ENCODE measurements at places on chromosomes 11 and 22.

DNA sequence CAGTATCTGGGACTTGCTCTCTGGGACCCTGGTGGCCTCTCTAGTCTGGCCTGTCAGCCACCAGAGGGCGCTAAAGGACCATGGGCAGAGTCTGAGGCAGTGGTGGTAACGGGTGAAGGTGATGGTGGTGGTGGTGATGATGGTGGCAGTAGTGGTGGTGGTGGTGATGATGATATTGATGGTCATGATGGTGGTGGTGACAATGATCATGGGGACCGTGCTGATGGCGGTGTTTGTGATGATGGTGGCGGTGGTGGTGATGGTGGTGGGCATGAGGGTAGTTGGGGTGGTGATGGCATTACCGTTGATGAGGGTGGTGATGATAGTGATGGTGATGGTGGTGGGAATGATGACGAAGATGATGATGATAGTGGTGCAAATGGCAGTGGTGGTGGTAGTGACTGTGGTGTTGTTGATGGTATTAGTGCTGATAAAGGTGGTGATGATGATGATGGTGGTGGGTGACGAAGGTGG, 16.0 kb downstream of the TRPM5 start:
- DNase-seq = no peak

- no peak for DNase-seq
These were observed 29.8 kb downstream of the ZC3H12C start for GRCh38 chr11:110123003-110123402.

DNA sequence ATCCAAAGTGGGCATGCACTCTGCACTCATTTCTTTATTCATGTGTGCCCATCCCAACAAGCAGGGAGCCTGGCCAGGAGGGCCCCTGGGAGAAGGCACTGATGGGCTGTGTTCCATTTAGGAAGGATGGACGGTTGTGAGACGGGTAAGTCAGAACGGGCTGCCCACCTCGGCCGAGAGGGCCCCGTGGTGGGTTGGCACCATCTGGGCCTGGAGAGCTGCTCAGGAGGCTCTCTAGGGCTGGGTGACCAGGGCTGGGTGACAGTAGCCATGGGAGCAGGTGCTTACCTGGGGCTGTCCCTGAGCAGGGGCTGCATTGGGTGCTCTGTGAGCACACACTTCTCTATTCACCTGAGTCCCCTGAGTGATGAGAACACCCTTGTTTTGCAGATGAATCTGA, 129.3 kb upstream of the B3GAT1 start:
- peak; percentile 65 for DNase-seq

DNA sequence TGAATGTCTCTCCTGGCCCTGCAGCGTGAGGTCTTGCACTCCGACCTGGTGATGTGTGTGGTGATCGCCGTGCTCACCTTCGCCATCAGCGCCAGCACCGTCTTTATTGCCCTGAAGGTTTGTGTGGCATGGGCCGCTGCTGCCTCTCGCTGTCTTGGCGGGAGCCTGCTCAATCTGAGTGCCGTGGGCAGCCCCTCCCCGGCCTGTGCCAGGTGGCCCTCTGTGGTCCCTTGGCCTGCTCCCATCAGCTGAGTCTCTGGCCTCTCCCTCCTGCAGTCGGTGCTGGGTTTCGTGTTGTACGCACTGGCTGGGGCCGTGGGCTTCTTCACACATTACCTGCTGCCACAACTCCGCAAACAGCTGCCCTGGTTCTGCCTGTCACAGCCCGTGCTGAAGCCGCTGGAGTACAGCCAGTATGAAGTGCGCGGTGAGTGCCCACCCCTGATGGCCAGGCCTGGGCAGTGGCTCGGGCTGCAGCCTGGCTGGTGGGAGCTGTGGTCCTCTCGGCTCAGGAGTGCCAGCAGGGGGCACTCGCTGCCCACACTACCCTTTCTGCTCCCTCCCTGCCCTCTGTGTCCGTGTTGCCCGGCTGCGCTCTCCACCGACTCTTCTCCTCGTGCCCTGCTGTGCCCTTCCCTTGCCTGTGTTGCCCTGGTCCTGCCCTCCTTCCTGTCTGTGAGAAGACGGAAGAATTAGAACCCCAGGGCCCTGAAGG, 10.2 kb downstream of the PCNX3 start:
- no peak for DNase-seq

DNA sequence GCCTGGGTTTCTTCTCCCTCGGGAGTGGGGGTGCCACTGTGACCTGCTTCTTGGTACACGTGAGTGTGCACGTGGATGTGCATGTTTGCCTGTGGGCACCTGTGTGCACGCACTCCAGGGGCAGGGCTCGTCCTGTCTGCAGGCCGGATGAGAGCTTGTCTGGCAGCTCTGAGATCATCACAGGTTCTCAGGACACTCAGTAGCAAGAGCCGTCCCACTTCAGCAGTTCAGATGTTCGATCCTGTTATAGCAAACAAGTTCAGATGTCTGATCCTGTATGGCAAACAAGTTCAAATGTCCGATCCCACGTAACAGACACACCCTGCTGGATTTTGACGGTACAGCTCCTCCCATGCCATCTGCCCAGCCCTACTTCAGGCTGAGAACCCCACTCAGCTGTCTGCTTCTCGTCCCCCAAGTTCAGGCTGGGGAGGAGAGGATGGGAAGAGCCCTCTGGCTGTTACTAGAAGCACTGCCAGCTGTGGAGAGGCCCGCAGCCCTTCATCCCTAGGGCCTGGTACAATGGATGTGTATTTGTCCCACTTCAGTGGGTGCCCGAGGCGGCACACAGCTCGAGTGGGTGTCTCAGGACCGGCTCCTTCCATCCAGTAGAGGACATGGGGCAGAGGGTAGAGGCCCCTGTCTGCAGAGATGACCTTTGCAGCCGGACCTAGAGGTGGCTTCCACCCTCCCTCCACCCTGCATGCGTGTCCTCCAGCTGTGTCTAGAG, 1126.9 kb downstream of the BRD1 start:
- DNase-seq = no peak

DNA sequence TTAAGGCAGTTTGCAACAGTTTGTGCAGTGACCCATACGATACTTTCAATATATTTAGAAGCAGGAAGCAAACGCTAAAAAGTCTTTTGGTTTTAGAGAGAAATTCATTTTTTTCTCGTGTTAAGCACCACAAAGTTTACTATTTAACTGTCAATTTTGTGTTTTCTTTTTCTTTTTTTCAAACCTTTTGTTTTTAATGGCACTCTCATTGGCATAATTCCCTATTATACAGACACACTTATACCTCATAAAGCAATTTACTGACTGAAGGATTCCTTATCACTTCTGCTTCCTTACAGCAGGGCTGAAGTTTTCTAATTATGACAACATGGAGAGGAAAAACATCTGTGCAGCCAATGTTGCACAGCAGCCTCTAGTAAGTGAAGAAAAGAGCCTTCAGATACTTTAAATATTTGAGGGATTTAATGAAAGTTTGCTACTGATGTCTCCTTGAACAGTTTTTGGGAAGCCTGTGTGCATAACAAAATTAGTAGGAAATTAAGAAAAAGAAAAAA, 2191.2 kb downstream of the LRRC4C start:
- no peak for DNase-seq

- DNase-seq = no peak
These were observed 22.4 kb upstream of the C11orf96 start for GRCh38 chr11:43919852-43920597.

DNA sequence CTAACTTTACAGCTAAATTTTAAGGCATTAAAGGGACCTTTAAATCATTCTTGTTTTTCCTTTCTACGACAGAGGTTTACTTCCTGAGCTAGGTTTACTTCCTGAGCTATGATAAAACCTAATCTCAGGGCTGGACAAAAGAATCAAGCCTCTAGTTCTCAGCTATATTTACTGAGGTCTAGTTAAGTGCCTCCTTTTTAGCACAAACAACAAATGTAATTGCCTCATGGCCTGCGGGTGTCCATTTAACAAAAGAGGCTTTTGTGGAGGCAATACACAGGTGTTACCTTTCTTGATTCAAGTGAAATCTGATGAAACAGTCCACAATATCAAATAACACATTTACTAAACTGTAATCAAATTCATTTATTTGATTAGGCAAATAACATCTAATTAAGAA, 67.3 kb downstream of the IMMP1L start:
- no peak for DNase-seq

- DNase-seq = peak; percentile 84
These were observed 4.0 kb downstream of the TRIM6 start for GRCh38 chr11:5600374-5600851.

DNA sequence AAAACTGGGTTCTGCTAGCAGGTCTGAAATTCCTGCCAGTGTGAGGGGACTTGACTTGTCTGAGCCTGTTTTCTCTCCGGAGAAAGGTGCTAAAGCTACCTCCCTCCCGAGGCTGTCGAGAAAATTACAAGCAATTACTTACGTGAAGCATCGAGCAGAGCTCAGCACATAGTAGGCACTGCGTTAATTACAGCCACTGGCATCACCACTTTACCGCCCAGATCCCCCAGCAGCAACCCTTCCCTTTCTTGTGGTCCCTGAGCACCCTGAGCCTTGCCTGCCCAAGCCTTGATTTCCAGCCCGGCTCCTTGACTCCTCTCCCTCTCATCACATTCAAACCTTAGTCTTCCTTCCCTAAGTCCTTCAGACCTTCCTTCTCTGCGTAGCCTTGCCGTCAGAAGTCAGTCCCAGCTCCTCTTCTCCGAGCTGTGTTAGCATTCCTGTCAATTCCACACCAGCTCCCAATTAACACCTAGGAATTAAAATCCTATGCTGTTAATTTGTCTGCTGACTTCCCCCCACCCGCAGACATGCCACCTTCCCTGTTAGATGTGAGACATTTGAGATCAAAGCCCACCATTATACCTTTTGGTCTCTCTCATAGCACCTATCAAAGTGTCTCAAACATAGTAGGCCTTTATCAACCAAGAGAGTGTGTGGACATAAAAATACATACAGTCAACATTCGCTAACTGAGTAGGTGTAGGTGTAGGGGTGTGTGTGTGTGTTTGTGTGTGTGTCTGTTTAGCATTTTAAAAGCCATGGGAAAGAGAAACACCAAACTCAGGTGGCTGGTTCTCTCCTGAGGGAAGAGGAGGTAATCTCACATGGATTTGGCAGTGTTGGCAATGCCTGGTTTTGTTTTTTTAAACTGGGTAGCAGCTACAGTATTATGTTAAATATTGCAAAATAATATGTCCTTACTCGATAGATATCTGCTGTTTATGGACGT, 2.8 kb upstream of the KCNJ5 start:
- DNase-seq = no peak

DNA sequence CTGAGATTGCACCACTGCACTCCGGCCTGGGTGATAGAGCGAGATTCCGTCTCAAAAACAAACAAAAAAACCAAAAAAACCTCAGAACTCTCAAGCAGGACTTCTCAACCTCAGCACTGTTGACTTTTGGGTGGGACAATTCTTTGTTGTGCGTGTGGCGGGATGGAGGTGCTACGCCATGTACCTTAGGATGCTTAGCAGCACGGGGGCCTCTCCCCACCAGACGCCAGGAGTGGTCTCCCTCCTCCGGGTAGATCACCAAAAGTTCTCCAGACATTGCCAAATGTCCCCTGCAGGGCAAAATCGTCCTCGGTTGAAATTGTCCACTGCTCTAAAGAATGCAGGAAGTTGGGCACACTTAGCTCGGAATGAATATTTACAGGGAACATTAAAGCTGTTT, 26.9 kb upstream of the ATXN10 start:
- DNase-seq = no peak

DNA sequence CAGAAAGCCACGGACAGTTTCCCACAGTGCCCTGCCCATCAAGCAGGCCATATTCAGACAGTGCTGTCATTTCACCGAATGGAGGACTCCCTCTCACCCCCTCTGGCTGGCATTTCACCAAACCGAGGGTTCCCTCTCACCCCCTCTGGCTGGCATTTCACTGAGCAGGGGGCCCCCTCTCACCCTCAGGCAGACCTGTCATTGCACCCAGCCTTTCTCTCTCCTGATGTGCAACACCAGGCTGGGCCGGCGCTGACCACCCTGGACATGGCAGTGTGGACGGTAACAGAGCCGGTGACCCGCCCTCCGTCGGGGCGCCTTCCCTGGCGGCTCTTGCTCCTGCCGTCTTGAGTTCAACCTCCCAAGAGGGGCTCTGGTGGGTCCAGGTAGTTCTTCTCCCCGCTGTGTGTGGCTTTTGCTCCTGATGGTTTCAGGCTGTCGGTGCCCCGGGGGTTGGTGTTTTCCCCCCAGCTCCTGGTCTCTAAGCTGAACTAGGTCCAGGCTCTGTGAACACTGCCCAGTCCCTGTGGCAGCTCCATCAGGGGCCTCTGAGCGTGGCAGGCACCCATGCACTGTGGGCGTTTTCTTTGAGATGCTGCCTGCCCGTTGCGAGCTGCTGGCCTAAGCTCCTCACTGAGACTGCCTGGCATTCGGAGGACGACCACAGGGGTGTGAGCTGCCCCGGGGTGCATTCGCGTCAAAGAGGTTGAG, 46.9 kb downstream of the SMIM38 start:
- peak; percentile 70 for DNase-seq

DNA sequence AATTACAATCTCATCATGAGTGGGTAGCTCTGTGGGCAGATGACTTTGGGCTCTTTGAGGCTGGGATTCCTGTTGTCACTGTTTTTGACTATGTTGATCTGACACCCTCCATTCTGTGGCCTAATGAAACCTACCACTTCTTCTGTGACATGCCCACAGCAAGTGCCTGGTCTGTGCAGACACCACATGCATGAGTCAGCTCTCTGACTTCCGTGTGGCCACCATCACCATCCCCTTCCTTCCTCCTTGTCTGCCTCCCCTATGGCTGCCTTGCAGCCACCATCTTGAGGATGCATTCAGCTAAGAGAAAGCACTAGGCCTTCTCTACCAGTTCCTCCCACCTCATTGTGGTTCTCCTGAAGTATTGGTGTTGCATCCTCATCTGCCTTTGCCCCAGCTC, 15.3 kb upstream of the OR10V1 start:
- no peak for DNase-seq

DNA sequence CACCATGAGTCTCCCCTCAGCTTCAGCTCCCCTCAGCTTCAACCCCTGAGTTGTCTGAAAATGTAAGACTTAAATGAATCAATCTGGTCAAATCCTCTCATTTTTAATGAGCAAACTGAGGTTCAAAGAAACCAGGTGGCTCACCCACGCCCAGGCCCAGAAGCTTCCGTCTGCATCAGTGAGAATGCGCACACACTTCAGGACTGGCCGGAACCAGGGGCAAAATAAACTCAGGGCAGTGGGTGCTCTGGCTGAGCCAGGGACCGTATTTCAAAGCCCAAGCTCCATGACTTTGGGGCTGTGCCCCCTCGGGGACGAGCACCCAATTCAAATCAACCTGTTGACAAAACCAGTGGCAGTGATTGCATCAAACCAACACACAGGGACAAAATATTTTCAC, 3.1 kb downstream of the SULT4A1 start:
- DNase-seq = peak; percentile 53

Data from aorta (tissue), 5 donors.